ENCODE measurements at places on chromosomes 7 and 10. TPM values are rescaled to one million over a fixed set of nuclear protein-coding genes. Genes with fewer than 3 reads are reported as not detected.

DNA sequence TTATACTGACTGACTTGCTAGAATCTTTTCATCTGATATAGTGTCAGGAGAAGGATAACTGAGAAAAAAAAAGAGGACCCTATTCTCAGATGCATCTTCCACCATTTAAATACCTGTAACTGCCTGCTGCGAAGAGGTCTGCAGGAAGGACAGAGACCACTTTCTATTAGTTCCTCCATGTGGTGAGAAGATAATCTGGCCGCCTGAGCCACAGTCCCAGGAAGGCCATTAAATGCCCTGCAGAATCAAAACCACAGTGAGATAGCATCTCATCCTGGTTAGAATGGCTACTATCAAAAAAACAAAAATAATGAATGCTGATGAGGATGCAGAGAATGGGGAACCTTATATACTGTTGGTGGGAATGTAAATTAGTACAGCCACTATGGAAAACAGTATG lies 19.9 kb upstream of the IFIT1B start:
- no peak for DNase-seq

DNA sequence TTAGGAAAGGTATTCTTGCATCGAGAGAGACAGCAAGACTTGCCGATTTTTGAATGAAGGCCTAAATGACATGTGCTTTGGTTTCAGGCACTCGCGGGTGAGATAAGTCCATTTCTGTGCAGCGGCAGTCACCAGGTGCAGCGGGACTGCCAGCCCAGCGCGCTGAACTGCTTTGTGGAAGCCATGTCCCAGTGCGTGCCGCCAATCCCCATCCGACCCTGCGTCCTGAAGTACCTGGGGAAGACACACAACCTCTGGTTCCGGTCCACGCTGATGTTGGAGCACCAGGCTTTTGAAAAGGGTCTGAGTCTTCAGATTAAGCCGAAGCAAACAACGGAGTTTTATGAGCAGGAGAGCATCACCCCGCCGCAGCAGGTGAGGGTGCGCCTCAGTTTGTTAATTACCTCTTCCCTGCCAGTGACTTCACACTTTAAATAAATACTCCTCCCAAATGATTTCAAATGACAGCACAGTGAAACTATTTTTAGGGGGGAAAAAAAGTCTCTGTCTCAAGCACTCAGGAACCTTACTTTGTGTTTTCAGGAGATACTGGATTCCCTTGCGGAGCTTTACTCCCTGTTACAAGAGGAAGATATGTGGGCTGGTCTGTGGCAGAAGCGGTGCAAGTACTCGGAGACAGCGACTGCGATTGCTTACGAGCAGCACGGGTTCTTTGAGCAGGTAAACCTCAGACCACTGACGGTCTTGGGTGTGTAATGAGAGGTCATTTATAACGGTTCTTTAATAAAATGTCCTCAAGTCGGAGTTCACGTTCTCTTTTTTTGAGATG lies 98.3 kb downstream of the TRRAP start:
- no peak for DNase-seq

GRCh38 chr7:157360483-157361025 lies 23.8 kb downstream of the DNAJB6 start:
- no peak for DNase-seq

- no peak for DNase-seq
These were observed 202.8 kb upstream of the AKR1E2 start for GRCh38 chr10:4623200-4623599.

DNA sequence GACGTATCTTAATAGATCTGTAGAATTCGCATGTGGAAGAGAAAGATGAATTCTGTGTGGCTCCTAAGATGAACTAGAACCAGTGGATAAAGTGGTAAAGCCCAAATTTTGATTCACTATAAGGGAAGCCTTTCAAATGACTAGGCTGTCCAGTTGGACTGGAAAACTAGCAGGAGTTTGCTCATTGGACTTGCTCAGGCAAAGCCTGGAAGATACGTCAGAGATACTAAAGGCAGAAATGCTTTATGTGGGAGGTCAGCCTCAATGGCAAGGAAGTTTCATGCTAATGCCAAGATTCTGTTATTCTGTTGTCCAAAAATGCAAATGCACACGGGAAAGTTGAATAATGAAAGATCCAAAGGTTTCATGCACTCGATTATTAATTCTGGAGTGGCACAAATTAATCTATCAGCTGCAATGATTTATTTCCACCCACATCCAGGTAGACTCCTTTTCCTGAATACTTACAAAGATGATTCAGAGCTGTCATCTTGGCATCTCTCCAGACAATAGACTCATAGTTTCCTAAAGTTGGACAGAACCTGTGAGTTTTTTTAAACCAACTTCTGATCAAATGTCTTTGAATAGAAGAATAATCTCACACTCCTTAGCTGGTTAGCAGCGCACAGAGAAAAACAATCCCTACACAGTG lies 20.5 kb upstream of the PPP1R3C start:
- DNase-seq: no peak

GRCh38 chr10:42992156-42992956 lies 84.5 kb upstream of the RET start:
- no peak for DNase-seq

- DNase-seq: no peak
These were observed 67.4 kb downstream of the ZNF92 start for GRCh38 chr7:65441010-65441409.

DNA sequence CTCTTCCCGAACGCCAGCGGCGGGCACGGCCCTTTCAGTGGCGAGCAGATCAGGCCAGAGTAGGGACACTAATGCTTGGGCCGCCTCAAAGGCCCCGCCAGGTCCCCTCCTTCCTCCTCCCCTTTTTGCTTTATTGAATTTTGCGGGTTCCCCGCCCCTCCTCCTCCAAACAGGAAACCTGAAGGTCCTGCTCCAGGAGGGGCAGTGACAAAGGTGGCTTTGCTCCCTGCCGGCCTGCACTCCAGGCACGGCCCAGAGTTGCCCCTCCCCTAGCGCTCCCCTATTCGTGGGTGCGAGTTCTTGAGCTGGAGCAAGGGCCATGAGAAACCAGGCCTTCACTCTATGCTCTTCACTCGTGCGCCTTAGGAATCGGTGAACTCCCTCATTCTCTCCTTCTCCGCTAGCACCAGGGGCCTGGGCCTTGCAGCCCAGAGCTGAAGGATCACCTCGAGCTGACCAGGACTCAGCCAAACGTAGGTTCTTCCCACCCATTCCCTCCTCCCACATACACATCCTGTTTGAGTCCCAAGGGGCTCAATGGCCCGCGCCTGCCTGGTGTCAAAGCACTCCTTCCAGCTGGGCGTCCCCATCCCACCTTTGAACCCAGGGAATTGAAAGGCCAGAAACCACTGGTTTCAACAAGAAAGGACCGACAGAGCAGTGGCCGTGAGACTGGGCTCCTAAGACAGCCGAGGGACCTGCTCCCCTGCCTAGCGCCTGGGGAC lies 619 bp upstream of the HOXA6 start:
- DNase-seq: no peak

GRCh38 chr7:136210079-136210478 lies 232.9 kb upstream of the MTPN start:
- DNase-seq: no peak

GRCh38 chr7:130127821-130128317 lies 57.5 kb downstream of the KLHDC10 start:
- DNase-seq: no peak

GRCh38 chr7:45174328-45174610 lies 16.7 kb downstream of the RAMP3 start:
- DNase-seq: no peak

- peak; percentile 58 for DNase-seq
These were observed 219.8 kb downstream of the MAD1L1 start for GRCh38 chr7:2012981-2013380.

- no peak for DNase-seq
These were observed 14.2 kb downstream of the EBF3 start for GRCh38 chr10:129949891-129950291.

- DNase-seq: no peak
These were observed 461 bp upstream of the FIGNL1 start for GRCh38 chr7:50450590-50451032.

DNA sequence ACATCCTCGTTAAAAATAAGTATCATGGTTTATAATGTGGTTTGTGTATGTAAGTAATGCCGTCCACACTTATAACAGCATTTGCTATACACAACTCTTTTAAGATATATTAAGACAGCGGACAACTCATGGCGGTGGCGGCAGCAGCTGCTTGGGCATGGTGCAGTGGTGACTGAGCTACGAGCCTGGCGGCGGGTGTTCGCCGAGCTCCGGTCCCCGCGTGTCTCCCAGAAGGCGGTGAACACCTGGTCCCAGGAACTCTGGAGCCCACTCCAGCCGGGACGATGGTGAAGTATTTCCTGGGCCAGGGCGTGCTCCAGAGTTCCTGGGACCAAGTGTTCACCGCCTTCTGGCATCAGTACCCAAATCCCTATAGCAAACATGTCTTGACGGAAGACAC lies 38.8 kb downstream of the JMJD1C start:
- DNase-seq: no peak

GRCh38 chr7:130961128-130961601 lies 227.2 kb upstream of the KLF14 start:
- no peak for DNase-seq

DNA sequence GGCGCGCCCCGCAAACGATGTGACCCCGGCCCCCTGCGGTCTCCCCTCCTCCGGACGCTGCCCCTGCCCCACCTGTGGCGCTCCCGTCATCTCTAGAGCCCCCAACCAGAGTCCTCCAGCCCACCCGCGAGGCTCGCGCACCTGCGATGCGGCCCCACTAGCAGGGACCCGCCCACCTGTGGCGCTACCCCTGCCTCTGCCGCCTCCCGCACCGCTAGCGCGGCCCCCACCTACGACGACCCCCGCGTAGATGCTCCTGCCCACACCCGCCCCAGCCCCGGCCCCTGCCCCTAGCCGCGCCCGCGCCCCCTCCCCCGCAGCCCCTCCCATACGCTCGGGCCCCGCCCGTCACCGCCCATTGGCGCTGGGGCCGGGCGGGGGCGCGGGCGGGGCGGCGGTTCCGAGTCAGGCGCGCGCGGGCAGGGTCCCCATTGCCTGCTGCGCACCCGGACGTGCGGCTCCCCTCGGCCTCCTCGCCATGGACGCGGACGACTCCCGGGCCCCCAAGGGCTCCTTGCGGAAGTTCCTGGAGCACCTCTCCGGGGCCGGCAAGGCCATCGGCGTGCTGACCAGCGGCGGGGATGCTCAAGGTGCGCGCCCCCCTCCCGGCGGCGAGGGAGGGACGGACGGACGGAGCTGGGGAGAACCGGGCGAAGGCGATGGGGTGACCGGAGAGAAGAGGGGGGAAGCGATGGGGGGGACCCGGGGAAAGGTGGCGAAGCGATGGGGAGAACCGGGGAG lies at the start of gene PFKP:
TSS of gene PFKP (plus strand) at position 431 of the 741 bp plus-strand sequence. CDS start at position 479, 48 bp downstream.
- peak; percentile 67 for DNase-seq

SFTPA1 gene
- total RNA-seq: not detected

DGKB gene
- total RNA-seq: 9.0 TPM

WEE2 gene
- under 0.01 TPM for total RNA-seq

HDAC9 gene
- 117 TPM for total RNA-seq

Data from frontal cortex (tissue), 4 donors.